ENCODE measurements at places on chromosomes 1 and 21.

GRCh38 chr1:63688302-63688890 is 85.4 kb upstream of the ROR1 start:
- no peak for DNase-seq

GRCh38 chr1:3014443-3015268 is 6.6 kb upstream of the ACTRT2 start:
- DNase-seq: no peak

DNA sequence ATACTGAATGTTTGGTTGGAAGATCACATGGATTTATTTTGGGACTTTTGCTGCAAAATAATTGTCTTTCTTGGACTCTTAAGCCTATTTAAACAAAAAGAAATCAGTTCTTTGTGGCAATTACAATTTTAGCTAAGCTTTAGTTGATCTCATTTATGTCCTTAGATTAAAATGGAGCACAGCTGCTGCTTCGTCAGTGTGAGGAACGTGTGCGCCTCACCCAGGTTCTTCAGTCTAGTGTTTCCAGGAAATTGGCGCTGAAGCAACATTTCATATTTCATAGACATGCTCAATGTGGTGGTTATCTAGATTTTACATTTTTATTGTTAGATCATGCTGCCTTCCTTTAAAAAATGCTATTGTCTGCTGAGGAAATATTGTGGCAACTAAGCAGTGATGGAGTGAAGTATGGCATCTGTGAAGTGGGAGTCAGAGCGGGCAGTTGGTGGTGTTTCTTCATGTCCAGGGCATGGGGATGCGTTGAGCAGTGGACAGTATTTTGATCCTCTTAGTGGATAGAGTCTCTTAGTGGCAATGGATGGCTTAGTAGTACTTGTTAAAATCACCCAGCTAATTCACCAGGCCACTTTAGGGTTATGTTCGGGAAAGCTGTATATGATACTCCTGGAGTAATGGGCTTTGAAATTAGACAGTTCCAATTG is 5.6 kb downstream of the DDI2 start:
- DNase-seq: no peak

GRCh38 chr1:32876341-32877210 is 5.9 kb upstream of the FNDC5 start:
- DNase-seq: peak; percentile 66

GRCh38 chr1:101566883-101567538 is 330.2 kb downstream of the S1PR1 start:
- no peak for DNase-seq

- DNase-seq: no peak
Measured at GRCh38 chr1:175073061-175073460, 5.4 kb downstream of the TNN start.

GRCh38 chr1:11622398-11622797 is 31.8 kb downstream of the FBXO2 start:
- DNase-seq: no peak
